ENCODE measurements at places on chromosomes 16 and 17.

DNA sequence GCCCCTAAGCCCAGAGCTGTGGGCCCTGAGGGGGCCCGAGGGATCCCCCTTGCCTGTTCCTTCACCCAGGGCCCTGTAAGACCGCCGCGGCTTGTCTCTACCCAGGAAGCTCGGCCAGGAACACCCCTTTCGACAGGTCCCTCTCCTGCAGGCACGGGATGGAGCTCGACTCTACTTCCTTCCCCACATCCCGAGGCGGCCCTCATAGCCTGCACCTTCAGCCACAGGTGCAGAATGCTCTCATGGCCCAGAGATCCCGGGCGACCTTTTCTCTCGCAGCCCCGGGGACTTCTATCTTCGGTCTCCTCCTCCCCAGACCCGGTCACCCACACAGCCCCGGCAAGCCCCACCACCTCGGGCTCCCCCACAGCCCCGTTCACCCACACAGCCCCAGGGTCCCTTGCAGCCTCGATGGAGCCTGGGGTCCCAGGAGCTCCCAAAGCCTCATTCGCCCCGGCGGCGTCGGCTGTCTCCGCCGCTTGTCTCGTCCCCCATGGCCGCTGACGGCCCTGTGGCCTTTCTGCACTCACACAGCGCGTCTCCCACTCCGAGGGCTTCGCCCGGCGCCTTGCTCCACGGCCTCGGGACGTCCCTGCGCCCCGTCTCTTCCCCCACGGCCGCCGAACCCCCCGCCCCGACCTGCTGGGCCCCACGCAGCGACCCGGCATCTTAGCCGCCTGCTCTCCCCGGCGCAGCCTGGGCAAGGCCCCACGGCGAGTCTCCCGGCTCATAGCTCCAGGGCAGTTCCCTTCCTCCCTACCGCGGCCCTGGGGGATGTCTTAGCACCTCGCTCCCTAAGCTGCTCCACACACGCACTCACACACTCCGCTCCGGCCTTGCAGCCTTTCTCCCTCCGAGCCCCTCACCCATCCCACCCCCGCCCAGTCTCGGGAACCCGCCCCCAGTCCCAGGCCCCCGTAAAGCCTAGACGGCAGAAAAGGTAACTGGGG, 650 bp downstream of the KIAA0753 start:
- peak; percentile 46 for DNase-seq

- no peak for DNase-seq
These were observed 47.3 kb downstream of the TTC19 start for GRCh38 chr17:16046966-16047365.

- DNase-seq: no peak
These were observed 68.7 kb downstream of the WSCD1 start for GRCh38 chr17:6138761-6139446.

DNA sequence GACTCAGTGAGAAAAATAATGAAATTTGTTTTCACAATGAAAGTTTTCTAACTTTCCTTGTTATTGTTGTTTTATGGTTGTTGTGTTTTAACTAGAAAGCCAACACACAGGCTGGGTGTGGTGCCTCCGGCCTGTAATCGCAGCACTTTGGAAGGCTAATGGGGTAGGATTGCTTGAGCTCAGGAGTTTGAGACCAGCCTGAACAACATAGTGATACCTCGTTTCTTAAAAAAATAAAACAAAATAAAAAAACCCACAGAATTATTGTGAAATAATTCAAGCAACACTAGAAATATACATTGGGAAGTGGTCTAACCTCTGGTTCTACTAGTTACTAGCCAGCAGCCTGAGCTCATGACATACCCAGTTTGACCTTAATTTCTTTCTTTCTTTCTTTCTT, 630 bp downstream of the MILR1 start:
- DNase-seq: no peak

DNA sequence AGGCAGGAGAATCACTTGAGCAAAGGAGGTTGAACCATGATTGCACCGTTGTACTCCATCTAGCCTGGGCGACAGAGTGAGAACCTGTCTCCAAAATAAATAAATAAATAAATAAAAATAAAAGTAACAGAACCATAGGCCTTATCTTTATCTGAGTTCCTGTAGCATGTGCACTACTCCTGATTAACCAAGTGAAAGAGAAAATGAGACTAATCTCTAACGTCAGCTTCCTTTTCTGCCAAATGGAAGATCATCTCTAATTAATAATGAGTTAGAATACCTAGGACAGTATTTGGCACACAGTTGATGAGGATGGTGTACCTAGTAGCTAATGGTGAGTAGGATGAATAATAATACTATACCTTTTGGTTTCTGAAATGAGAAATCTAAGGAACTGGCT, 520.4 kb downstream of the WWOX start:
- DNase-seq: no peak

- peak; percentile 57 for DNase-seq
These were observed 21.1 kb downstream of the WIPI1 start for GRCh38 chr17:68435876-68436842.

GRCh38 chr17:42848093-42848492, 2.9 kb upstream of the AOC3 start:
- DNase-seq: no peak

DNA sequence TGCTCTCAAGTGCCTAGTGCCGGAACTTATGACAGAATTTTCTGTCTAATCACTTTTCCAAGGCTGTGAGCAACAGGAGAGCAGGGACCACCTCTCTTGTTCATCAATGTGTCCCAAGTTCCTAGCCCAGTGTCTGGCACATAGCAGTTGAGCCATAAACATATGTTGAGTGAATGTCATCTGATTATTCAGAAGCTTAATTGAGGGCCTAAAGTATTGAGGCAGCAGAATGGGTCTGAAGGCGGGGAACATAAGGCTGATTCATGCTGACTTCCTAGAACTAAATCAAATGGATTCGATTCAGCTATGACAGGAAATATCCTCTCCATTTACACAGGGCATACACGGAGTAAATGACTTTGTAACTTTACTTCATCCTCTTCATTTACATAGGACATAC, 438.0 kb upstream of the ZFHX3 start:
- DNase-seq: no peak

DNA sequence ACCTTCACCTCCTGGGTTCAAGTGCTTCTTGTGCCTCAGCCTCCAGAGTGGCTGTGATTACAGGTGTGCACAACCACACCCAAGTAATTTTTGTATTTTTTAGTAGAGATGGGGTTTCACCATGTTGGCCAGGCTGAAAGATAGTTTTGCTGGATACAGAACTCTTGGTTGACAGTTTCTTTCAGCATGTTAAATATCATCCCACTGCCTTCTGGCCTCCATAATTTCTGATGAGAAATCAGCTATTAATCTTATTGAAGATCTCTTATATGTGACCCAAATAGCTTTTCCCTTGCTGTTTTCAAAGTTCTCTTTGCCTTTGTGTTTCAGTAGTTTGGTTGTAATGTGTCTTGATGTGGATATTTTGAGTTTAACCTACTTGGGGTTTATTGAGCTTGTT, 50.3 kb upstream of the BRD7 start:
- no peak for DNase-seq

DNA sequence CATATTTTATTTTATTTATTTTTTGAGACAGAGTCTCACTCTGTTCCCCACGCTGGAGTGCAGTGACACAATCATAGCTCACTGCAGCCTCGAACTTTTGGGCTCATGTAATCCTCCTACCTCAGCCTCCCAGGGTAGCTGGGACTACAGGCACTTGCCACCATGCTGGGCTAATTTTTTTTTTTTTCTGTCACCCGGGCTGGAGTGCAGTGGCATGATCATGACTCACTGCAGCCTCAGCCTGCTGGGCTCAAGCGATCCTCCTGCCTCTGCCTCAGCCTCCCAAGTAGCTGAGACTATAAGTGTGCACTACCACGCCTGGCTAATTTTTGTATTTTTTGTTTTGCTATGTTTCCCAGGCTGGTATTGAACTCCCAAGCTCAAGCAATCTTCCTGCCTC, 17.1 kb downstream of the UNC45B start:
- DNase-seq: no peak

DNA sequence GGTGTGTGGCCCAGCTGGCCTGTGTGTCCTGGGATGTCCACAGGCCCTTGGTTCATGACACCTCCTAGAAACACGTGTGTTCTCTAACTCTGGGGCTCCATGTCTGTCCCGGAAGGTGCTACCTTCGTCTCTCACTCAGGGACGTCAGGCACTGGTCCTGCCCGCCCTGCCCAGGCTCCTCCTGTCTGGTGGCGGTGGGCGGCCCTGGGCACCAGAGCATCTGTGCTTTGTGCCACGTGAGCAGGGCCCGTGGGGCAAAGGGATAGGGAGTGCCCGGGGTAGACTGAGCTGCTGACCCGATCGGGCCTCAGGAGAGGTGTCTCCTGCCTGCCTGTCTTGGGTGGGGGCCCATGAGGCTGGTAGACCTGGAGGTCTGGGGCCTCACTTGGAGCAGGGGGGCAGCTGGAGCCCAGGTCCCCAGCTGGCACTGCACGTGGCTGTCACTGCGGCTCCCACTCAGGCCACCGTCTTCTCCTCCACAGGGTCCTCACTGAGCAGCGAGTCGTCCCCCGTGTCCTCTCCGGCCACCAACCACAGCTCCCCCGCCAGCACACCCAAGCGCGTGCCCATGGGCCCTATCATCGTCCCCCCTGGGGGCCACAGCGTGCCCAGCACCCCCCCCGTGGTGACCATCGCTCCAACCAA, 35.1 kb downstream of the GSE1 start:
- no peak for DNase-seq

DNA sequence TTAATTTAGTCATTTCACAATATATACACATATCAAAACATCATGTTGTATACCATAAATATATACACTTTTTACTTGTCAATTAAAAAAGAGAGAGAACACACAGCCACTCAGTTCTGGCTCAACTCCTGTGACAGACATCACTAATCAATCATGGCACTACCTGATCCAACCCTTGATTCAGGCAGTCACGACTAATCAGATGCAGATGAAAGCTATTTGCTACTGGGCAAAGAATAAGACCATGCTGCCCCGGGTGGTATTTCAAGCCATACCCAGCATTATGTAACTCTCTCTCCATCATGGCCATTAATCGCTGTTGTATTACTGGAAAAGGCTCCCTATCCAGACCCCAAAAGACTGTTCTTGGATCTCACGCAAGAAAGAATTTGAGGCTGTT, 345.7 kb downstream of the HAPSTR1 start:
- DNase-seq: no peak

- DNase-seq: no peak
These were observed 534.1 kb downstream of the GRIN2A start for GRCh38 chr16:9647981-9648701.

DNA sequence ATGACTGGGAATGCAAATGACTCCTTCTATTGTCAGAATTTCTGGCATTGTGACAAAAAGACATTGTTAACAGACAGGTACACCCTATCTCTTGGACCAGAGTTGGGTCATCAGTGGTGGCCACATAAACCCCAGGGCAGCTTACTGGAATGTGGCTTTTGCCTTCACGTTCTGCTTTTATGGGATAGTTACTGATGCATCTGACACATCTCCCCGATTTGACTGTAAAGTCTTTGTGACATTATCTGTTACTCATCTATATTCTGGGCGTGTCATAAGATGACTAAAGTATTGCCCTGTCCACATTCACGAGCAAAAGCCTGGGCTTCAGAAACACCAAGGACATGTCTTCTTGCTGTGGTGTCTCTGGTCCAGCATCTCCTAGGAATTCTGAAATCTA, 18.7 kb upstream of the AQP8 start:
- DNase-seq: no peak

DNA sequence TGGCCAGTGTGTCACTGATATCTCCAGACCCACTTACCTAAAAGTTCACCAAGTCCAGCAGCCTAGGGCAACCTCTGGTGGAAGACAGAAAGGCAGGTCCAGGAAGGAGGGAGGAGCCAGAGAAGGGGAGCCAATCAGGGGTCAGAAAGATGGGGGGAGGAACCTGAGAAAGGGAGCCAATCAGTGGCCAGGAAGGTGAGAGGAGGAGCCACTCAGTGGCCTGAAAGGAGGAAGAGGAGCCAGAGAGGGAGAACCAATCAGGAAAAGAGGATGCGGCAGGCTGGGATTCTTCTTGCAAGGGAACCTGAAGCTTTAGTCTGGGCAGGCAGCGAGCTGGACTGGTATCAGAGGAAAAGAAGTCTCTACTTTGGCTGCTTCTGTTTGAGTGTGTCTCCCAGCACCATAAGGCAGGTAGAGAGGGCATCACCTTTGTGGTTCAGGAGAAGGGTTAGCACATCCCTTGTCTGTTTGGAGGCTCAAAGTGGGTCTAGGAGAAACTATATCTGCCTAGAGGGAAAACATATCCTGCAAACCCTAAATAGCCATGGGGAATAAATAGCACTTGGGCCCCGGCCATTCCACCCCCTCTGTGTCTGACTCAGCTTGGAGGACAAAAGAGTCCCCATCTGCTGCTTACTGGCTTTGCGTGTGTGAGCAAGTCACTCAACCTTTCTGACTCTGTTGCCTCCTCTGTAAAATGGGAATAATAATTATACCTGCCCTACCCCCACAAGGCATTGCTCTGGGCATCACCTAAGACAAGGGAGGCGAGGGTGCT, 43.4 kb upstream of the CRHR1 start:
- peak; percentile 19 for DNase-seq

Measured in substantia nigra (tissue), 51 donors.